Stimulated activated CD4-positive, alpha-beta T cell treated with anti-CD3 and anti-CD28 coated beads, TNF-alpha, amount 100 ng/mL, for 1 hour (primary cell): ENCODE measurements at places on chromosomes 12 and 14.

GRCh38 chr14:71410578-71411284, 503.5 kb downstream of the PCNX1 start:
- DNase-seq: no peak

DNA sequence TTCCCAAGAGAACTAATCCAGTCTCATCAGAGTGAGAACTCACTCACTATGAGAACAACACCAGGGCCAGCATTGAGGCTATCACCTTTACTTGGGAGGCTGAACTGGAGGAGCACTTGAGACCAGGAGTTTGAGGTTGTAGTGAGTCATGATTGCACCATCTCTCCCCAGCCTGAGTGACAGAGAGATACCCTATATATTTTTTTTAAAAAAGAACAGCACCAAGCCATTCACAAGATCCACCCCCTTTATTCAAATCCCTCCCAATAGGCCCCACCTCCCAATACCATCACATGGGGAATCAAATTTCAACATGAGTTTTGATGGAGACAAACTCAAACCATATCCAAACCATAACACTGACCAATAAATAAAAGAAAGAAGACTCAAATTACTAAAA, 3.7 kb upstream of the TMX1 start:
- DNase-seq: no peak

GRCh38 chr12:38788106-38788505, 117.3 kb downstream of the CPNE8 start:
- DNase-seq: no peak

DNA sequence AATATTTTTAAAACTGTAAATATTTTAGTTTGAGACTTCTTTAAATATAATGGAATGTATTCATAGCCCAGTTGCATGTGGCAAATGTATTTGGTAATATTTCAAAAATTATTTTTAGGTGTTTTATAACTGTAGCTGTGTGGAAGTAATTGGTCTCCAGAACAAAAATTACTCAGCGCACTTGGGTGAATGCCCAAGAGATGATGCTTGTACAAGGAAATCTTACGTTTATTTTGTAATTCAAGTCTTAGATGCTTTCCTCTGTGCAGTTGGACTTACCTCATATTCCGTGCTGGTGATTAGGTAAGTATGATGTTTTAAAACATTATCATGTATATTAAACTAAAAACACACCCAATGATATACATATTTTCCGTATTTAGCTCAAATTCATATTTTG, 76.7 kb upstream of the SLCO1B1 start:
- DNase-seq: no peak

DNA sequence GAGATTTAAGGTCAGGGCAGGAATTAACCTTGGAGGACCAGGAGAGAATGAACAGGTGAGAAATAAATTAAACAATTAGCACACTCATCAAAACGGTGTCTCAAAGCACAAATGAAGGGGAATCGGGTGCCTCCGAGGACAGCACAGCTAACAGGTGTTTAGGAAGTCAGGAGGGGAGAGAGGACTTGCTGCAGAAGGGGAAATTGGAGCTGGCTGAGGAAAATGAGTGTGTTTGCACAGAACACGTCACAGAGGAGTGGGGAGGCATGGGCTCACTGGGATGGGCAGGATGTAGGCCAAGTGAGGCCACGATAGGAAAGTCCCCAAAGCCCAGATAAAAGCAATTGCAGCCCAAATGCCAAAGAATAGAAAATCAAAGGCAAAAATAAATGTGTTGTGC, 121.7 kb downstream of the ZNF664 start:
- DNase-seq: no peak
